WTC11 (cell line): ENCODE measurements at places on chromosomes 6 and 20.

DNA sequence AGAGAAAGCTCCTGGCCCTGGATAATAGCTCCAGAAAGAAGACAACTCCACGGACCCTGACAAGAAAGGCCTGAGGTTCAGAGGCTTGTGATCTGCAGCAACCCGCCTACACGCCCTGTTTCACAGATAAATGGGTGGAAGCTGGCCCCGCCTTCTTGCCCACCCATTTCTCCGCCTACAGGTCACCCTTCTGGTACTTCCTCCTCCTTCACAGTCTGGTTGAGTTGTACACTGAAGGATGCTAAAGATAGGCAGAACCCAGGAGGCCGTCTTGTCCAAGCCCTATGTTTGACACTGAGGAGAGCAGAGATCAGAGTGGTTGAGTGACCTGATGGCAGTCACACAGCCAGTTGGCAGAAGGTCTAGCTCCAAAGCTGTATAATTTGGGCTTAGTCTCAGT lies 34.2 kb upstream of the MDGA1 start:
- DNase-seq = peak; percentile 31

GRCh38 chr6:75694406-75694805 lies 54.6 kb upstream of the MYO6 start:
- no peak for DNase-seq

DNA sequence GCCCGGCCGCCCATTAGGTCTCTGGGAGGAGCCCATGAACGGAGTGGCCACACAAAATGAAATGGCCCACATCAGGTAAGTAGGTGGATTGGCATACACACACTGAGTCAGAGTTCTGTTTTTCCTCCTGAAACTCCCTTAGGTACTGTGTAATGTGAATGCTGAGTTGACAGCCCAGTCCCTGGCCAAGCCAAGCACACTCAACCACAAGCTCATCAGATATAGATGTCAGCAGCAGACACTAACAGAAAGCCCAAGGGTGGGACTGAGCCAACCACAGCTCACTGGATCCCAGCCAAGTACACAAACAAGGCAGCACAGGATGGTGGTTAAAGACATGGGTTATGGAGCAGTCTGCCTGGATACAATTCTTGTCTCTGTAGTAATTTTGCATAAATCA lies 403.4 kb downstream of the GJA1 start:
- DNase-seq = no peak

DNA sequence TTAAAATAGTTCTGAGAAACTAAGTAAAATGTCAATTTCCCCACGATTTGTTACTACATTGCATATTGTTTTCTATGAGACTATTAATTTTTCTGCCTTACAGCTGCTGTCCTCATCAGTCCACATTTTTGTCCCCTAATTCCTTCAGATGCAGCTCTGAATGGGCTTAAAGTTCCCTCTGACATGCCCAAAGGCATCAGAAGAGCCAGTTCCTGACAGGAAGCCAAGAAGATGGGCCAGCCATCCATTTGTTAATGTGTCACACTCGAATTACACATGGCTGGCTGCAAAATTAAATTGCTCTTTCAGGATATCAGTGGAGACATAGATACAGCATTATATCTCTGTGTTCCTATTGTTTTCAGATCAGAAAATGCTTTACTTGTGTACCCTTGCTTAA lies 1223.0 kb downstream of the EPHA7 start:
- no peak for DNase-seq

DNA sequence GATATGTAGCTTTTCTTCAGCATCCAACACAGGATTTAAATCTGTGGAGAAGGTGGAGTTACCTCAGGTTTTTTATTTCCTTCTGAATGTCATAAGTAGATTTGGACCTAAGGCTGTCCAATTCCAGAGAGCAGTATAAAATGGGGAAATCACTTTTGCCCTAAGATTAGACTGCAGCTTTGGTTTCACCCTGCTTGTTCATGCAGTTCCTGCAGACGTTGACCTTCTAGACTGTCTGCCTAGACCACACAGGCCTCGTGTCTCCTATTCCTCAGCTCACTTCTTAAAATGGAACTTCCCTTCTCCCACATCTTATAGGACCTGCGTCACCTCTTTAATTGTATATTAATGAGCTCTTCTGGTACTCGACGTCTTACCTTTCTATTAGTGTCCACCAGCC lies 26.0 kb upstream of the C6orf62 start:
- DNase-seq = no peak
